ENCODE measurements at places on chromosomes 2 and 18.

- peak; percentile 60 for DNase-seq
These were observed 954 bp downstream of the CCNT2 start for GRCh38 chr2:134919341-134920210.

GRCh38 chr2:208039376-208040110 lies 14.2 kb upstream of the PLEKHM3 start:
- DNase-seq = no peak

- DNase-seq = no peak
These were observed 47.8 kb downstream of the SLC9A4 start for GRCh38 chr2:102520801-102521200.

GRCh38 chr18:47381975-47382570 lies 130.6 kb upstream of the SKOR2 start:
- DNase-seq = no peak

DNA sequence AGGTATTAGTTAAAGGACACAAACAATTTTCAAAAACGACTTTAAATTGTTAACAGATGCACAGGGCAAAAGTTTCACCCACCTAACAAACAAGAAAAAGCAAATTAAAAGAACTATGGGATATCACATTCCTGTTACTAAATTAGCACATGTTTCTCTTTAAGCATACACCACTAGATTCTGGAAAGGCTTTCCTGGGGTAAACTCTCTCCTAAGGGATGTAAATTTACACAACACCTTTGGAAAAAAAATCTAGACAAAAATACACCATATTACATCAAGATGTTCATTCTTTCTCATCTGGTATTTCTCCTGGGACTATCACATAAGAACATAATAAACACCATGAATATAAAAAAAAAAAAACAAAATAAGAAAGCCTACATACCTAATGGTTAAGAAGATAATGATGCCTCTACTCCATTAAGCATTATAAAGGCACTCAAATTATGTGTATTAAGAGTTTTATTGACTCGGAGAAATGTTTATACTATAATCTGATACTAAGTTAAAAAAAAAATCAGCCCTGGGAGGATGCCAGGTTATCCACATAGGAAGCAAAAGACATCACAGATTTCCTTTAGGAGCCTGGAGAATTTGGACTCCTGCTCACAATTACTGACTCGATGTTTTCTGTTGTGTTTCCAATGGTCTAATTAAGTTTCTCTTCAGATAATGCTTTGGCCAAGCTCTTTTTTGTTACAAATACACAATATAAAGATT lies 82.8 kb upstream of the AFF3 start:
- DNase-seq = no peak

GRCh38 chr2:196431076-196431475 lies 208.4 kb upstream of the CCDC150 start:
- no peak for DNase-seq

- DNase-seq = no peak
These were observed 628 bp downstream of the CREG2 start for GRCh38 chr2:101386599-101387150.

- no peak for DNase-seq
These were observed 161.8 kb upstream of the KLF7 start for GRCh38 chr2:207327513-207327912.

GRCh38 chr18:79476918-79477571 lies 81.3 kb downstream of the NFATC1 start:
- no peak for DNase-seq

DNA sequence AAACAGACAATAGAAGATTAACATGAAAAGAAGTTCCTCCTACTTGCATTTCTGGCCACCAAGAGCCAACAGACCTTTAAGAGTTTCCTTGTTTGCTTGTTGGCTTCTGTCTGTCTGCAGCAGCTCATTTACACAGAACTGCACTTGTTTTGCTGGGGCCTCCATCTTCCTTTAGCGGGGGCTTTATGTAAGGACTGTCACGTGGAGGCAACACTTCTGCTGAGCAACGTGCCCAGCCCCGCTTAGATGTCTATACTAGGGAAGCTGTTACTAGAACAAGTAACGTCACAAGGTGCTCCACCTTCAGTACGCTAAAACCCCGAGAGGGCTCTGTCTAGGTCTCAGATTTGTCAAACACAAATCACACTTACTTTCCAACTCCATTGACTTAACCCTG lies 104.3 kb upstream of the PXDN start:
- no peak for DNase-seq

- no peak for DNase-seq
These were observed 356.0 kb downstream of the PTPRM start for GRCh38 chr18:7923105-7923504.

DNA sequence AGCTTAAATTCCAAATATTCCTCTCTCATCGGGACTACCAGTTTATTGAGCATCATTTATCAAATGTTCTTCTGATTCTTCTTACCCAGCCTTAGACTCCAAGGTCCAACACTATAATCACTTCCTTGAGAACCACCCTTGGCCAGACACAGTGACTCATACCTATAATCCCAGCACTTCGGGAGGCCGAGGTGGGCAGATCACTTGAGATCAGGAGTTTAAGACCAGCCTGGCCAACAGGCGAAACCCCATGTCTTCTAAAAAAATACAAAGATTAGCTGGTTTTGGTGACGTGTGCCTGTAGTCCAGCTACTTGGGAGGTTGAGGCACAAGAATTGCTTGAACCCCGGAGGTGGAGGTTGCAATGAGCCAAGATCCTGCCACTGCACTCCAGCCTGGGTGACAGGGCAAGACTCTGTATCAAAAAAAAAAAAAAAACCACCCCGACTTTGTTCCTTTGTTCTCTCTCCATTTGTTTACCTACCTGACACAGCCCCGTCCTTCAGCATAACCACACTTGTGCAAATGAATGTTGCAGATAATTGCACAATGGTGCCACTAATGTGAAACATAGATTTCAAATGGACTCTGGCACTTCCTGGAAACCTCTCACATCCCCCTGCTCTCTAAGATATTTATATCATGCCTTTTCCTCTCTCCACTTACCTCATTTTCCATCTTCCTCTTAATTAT lies 38.9 kb upstream of the LPIN2 start:
- no peak for DNase-seq

GRCh38 chr2:174397773-174398172 lies 2.2 kb downstream of the SCRN3 start:
- no peak for DNase-seq

GRCh38 chr18:21702602-21703001 lies 2.0 kb downstream of the ABHD3 start:
- DNase-seq = no peak

- DNase-seq = no peak
These were observed 75.8 kb upstream of the SEC11C start for GRCh38 chr18:59063912-59064311.

GRCh38 chr2:216713691-216714336 lies 18.5 kb upstream of the IGFBP5 start:
- no peak for DNase-seq

DNA sequence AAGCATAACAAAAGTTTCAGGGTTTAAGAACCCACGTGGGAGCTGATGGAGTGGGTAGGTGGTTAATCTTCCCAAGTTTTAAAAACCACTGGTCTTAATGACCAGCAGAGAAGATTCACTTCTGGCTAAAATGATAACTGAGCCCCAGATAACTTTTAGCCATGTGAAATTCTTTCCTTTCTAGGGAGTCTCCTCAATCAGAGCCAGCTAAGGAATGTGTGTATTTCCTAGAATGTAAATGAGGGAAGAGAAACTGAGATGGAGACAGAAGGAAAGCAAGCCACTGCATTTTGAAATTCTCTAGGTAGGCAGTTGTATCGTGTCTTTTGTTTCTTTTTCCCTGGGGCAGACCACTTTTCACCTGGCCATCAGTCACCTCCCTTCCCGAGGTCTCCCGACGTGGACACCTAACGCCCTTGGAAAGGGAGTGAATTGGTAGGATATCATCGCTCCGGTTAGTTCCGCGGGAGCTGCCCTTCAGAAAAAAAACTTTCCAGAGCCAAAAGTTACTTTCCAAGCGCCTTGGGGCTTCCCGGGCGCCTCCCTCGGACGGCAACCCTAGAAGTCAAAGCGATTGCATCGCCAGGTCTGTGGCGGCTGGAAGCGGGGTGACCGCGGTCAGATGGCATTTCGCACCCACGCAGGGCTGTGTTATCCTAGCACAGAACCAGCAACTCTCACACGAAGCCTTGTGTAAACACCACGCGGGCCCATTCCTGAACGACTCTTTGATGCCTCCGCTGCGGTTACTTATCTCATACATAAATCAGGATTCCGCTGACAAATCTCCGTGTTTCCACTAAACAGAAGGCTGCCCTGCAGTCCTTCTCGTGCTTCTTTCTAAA lies 1.3 kb downstream of the COLEC12 start:
- DNase-seq = peak; percentile 5

- no peak for DNase-seq
These were observed 379.7 kb downstream of the RND3 start for GRCh38 chr2:150107816-150108215.

DNA sequence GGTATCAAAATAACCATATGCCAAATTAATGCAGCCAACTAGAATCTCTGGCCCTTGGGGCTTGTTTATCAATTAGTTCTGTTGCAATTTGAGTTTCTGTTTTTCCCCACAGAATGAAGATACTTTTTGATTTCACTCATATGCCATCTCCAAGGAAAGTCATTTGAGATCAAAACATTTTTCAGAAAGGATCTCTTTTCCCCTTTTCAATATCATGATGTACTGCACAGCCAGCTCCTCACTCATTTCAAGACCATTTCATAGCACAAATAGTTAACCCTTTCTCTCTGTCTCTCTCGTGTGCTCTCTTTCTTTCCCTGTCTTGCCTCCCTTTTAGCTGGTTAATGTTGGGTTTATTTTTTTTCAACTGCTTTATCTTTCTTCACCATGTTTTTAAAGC lies 387.3 kb downstream of the STK39 start:
- DNase-seq = no peak

GRCh38 chr2:48449073-48449840 lies 80.7 kb upstream of the STON1 start:
- DNase-seq = no peak

- DNase-seq = no peak
These were observed 1.3 kb downstream of the CERS6 start for GRCh38 chr2:168457190-168457895.

- no peak for DNase-seq
These were observed 88.5 kb downstream of the PTRHD1 start for GRCh38 chr2:24704692-24705091.

DNA sequence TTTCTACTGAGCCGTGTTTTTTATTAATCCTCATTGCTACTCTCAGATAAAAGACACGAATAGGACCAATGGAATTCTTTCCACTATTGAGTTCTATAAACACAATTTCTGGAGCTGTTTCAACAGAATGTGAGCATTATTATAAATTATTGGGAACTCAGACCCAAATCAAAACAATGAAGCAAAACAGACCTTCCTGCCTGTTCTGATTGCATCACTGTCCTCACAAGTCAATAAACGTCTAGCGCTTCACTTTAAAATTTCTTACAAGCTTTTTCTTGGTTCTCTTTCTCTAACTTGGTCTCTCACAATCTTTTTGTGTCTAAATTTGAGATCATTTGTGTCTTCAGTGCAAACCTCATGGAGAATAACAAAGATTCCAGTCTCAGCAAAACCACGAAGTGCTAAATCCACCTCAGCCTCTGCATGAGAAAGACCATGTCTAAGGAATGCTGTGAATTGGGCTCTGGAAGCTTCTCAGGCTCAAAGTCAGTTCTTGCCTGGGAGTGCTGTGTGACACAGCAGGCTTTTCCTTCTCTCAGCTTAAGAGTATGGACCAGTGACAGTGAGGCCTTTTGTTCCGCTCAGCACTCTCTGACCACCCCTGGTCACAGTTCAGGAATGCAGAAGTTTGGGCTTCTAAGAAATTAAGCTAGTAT lies 22.8 kb downstream of the ARHGAP28 start:
- DNase-seq = no peak

- no peak for DNase-seq
These were observed 665.8 kb upstream of the ZEB2 start for GRCh38 chr2:145185696-145186095.

DNA sequence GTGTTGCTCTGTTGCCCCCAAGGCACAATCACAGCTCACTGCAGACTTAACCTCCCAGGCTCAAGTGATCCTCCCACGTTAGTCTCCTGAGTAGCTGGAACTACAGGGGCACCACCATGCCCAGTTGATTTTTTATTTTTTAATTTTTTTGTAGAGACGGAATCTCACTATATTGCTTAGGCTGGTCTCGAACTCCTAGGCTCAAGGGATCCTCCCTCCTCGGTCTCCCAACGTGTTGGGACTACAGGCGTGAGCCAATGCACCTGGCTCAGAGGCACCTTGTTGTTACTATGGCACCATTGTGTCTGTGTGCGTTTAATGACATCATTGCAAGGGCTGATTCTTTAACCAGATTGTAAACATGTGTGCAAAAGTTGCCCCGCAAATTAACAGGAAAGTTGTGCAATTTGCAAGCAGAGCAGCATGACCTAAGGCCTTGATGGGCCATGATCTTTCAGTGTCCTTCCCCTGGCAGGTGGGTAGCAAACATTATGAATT lies 22.6 kb downstream of the TCF23 start:
- DNase-seq = no peak

Measured in T-helper 2 cell treated with Interferon-gamma antibody and Interleukin-4, amounts not matched to agents 5 μg/mL and 100 μg/mL, for 36 hours (primary cell).